CD4-positive, alpha-beta T cell treated with Interleukin-6 at 100 ng/mL for 8 hours (primary cell): ENCODE measurements at places on chromosomes 7 and 10.

DNA sequence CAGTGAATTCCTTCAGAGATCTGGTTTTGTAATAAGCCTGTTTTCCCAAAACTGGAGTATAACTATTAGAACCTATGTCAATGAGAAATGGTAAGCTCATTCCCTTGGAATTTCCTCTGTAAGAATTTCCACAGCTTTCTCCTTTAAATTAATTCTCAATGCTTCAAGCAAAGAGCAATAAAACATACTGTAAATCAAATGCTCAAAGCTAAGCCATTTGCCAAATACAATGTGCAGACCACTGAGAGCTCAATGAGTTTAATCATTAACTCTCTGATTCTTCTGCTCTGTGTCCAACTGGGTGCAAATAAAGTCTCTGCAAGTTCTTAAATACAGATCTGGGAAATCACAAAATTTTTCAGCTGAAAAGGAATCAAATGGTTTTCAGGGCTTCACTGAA is 227.6 kb upstream of the IMMP2L start:
- no peak for DNase-seq

- no peak for DNase-seq
Observed at GRCh38 chr7:157574120-157574825, 237.5 kb downstream of the DNAJB6 start.

DNA sequence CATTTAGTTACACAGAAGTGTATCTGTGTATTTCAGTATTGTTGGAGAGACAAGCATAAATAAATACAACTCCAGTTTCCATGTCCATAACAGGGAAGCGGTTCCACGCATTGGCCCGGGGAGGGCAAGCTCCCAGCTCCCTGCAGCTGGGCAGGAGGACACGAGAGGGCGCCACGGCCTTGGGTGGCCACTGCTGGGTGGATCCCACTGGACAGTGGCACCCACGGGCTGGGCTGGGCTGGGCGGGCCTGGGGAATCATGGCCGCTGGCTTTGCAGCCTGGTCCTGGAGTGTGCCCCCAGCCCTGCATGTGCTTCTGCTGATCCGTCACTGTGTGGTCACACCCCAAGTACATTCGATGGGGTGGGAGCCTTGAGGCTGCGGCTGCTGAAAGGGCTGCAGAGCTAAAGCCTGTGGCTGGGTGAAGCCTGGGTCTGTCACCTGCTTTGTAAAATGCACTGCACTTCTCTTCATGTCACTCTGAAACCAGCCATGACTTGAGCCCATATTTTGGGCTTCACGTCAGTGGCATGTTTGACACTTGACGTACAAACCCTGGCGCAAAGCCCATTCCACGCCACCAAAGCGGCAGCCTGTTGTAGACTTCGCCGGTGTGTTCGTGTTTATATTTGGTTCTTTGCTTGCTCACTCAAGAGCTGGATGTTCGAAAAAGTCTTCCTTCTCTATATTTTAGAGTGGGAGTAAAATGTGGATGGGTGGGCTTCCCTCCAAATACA is 27.5 kb downstream of the LRRC27 start:
- no peak for DNase-seq

DNA sequence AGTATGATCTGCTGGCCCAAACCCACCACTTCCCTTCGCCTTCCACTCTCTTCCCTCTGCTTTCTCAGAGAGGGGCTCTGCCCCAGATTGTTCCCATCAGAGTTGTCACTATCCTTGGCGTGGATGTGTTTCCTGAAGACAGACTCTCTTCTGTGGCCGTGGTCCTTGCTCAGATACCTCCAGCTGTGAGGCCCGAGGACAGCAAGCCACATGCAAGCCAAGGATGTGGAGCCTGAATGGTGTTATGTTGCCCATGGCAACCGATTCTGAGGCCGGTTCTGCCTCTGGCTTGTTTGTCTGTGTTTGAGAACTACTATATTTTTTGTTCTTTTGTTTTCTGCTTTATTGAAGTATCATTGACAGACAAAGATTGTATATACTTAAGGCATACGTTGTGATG is 247.4 kb upstream of the PODXL start:
- DNase-seq, result no peak

DNA sequence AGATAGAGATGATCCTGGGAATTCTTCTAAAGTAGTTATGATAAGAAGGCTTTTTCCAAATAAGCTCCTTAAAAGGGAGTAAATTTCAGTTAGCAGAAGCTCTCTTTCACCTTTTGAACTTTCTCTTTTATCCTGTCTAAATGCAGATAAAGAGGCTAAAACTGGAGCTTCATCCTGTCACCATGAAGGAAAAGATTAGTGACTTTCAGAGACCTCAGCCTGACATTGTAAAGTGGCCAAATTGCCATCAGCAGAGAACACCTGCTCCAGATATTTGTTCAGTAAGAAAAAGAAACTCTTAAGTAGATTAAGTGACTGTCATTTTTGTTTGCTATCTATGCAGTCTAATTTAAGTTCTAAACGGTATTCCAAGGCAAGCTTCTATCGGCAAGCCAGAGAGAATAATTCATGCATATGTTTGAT is 18.3 kb downstream of the VWDE start:
- DNase-seq, result no peak

GRCh38 chr10:109902992-109903947 is 20.0 kb downstream of the XPNPEP1 start:
- DNase-seq, result peak; percentile 19

- DNase-seq, result peak; percentile 8
Observed at GRCh38 chr7:105487579-105488571, 34.2 kb downstream of the PUS7 start.

- DNase-seq, result no peak
Observed at GRCh38 chr10:112981553-112981952, 31.5 kb downstream of the TCF7L2 start.

DNA sequence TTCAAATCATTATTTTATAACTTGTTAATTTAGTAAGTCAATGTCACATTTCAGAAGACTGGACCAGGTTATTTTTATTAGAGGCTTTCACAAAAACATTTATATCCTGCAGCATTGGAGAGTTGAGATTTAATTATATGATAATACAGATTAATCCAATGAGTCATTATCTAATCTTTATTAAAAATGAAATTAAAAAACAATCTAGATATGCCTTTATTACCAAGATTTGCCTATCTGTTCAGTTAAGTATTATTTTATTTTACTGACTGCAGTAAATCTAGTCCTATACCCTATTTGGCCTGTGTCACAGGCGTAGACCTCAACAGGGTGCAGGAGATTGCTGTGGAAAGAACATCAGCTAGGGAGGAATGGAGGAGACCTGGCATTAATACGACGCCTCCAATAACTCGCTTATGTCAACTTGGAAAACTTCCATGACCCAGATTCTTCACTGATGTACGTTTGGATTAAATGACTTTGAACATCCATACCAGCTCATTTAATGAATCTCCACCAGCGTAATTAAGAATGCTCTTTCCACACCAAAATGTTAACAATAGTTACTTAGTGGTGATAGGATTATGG is 18.2 kb downstream of the PAXIP1 start:
- no peak for DNase-seq

DNA sequence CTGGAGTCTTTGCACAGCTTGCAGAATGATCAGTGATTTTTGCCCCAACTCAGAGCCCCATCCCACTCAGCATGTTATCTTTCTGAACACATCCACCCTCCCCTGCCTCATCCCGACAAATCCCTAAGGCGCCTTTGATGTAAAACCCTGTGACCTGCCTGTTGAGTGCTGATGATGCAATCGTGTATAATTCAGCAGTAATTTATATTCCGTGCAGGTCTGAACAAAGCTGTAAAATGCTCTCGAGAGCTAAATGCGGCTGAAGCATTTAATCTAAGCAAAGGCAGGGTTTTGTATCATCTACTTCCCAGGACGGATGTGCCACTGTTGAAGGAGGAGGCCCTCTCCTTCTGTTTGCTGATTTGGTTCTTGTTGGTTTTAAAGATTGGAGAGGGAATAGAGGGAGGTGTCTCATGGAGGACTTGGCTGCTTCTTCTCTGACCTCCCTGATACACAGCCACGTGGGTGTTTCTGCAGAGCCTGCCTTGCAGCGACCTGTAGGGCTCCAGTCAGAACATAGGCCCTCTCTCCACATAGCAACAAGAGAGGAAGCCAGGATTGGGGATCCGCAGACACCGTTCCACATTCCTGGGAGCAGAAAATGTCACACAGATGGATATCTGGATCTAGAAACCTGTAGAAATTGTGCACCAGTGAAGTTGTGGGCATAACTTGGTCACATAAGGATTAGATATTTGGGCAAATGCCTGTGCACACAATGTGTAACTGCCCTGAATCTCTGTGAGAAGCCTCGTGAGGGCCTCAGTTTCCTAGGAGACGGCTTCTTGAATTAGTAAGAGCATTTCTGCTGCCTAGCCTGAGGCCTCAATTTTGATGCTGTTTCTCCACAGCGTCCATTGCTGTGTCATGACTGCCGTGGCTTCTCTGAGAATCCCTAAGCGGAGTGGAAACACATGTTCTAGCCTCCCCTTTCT is 90.2 kb upstream of the AGK start:
- DNase-seq, result no peak

- DNase-seq, result no peak
Observed at GRCh38 chr7:5850944-5851343, 29.7 kb upstream of the OCM start.

DNA sequence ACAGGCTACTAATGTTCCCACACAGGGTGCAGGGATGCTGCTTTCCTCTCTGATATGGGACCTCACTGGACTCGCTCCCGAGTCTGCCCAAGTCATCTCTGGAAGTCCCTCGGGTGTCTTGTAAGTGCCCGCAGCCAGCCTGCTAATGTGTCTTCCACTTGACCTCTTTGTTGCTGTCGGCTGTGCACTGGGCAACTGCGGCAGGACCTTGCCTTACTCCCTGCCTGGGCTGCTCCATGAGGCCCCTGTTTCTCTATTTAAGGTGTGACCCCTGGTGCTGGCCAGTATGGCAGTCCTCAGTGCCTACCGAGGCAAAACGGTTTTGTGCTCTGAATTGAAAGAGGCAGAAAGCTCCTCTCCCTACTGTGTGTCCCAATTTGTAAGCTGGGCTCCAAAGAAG is 88.8 kb upstream of the DUSP5 start:
- no peak for DNase-seq

DNA sequence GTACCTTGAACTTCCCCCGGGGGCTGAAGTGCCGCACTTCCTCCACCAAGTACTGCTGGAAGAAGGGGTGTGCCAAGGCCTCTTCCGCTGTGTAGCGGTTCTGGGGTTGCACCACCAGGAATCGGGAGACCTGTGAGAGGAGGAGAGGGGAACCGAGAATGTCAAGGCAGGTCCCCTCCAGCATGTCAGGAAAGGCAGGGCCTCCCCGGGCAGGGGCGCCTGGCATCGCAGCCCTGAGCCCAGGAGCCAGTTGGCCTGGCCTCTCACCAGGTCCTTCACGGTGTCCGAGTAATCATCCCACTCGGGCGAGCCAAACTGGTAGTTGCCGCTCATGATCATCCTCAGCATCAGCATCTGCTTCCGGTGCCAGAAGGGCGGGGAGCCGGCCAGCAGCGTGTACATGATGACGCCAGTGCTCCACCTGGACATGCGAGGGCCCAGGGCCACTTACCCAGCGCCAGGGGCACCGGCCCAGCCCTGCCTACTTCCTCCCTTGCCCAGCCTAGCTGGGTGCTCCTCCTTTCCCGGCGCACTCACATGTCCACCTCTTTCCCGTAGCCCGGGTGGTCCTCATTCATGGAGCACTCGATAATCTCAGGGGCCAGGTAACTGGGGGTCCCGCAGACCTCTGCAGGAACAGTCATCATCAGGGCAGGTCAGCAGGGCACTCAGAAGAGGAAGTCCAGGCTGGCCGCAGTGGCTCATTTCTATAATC is 11.0 kb downstream of the PHKG1 start:
- DNase-seq, result no peak

DNA sequence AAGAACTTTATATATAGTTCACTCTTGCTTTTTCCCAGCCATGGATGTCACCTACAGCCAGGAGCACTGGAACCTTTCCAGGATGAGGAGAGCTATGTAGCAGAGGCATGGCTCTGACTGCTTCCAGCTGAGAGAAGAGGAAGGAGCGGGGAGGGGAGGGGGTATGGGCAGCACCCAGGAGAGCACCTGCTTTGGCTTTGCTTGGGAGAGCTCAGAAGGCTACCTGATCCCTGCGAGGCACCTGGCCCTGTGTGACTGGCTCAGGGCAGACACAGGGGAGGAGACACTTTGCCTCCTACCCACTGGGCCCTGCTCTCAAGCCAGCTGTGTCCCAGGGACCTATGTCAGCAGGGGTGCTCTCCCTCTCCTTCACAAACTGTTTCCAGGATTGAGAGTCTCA is 67.1 kb downstream of the HK1 start:
- DNase-seq, result no peak

- no peak for DNase-seq
Observed at GRCh38 chr7:22302951-22303423, 54.0 kb downstream of the RAPGEF5 start.

DNA sequence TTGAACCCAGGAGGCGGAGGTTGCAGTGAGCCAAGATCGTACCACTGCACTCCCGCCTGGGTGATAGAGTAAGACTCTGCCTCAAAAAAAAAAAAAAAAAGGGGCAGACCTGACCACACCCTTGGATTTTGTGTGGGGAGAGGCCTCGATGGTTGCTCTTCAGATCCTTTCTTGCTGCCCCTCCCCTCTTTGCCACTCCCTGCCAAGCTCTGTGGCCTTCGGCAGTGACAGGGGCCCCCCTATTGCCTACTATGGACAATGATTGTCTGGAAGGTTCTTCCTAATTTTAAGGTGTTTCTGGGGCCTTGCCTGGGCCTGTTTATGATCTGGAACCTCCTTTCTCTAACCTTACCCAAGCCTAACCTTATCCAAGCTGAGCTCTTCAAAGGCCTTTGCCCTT is 795 bp downstream of the PRF1 start:
- DNase-seq, result no peak

DNA sequence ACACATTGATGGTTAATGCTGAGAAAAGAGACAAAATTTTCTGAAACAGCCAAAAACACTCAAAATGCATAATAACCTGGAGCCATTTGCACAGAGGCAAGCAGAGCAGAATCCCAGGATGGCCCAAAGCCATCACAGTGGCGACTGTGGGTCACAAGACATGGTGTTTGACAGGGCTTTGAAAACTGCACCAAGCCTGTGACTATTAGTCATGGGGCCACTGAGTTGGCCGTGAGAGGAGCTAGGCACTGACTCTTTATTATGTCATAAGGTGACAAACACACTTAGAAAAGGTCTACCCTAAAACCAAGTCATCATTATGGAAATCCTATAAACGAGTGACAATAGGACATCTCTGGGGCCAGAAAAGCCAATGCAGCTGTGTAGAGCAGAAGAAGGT is 23.9 kb downstream of the DRGX start:
- DNase-seq, result no peak

GRCh38 chr10:71212318-71213126 is at the start of gene UNC5B:
Gene UNC5B (plus strand): TSS chr10:71212570. CDS start chr10:71212986, 416 bp downstream.
- peak; percentile 22 for DNase-seq

DNA sequence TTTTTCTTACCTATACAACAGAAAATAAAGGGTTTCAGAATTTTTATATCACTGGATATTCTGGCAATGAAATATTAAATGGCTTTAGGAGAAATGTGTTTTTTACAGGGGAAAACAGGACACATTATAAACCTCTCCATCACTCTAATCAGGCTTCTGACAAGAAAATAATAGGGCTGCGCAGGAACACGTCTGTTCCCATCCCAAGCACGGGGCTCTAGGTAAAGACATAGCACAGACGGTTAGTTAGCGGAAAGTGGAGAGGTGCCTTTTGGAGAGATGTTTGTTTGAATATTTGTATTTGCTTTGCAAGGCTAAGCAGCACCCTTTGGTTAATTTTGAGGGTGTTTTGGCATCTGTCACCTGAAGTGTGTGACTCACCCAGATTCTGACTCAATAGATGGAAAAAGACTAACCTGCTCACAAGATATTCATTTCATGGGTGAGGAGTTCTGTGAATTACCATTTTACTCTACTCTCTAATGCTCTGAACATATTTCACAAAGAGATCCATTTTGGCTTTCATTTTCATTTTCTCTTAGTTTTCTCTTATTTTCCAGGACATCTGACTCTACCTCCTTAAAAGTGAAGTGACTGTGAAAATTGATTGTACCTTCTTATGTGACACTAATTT is 174.5 kb upstream of the AKR1E2 start:
- DNase-seq, result no peak
